ENCODE measurements at places on chromosomes 13 and 19. TPM values are rescaled to one million over a fixed set of nuclear protein-coding genes. Genes with fewer than 3 reads are reported as not detected.

LEUTX gene
- not detected for total RNA-seq

SYNGR4 gene
- not detected for total RNA-seq

FAM124A gene
- 1.1 TPM for total RNA-seq

SLITRK5 gene
- 2.1 TPM for total RNA-seq

IZUMO2 gene
- not detected for total RNA-seq

VAV1 gene
- total RNA-seq: not detected

SLC25A41 gene
- 0.55 TPM for total RNA-seq

PALM gene
- total RNA-seq: 67.3 TPM

DNA sequence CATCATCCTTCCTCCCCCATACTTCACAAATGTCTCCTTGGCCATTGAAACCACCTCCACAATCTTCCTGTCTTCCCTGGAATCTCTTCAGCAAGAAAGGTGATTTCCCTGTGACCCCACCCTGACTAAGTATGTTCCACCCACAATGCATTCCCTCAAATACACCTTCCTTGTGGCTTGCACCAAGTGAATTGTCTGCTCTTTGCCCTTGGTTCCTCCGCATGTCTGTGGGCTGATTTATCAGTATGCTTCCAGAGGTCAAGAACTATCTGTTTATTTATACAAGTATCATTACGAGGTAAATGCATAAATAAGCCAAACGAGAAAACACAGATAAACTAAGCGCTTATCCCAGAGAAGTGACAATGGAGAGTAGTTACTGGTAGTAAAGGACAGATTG, 45.4 kb upstream of the POMP start:
- no peak for DNase-seq

- DNase-seq: peak; percentile 65
Observed at GRCh38 chr13:65600702-65601101, 1629.4 kb downstream of the PCDH9 start.

GRCh38 chr19:28074773-28075172, 1138.2 kb downstream of the UQCRFS1 start:
- no peak for DNase-seq

GRCh38 chr19:29672933-29673336, 7.7 kb downstream of the PLEKHF1 start:
- no peak for DNase-seq

- DNase-seq: no peak
Observed at GRCh38 chr13:102940143-102940542, 94.3 kb downstream of the ERCC5 start.

- DNase-seq: no peak
Observed at GRCh38 chr19:43678512-43679261, 8.7 kb upstream of the PLAUR start.

DNA sequence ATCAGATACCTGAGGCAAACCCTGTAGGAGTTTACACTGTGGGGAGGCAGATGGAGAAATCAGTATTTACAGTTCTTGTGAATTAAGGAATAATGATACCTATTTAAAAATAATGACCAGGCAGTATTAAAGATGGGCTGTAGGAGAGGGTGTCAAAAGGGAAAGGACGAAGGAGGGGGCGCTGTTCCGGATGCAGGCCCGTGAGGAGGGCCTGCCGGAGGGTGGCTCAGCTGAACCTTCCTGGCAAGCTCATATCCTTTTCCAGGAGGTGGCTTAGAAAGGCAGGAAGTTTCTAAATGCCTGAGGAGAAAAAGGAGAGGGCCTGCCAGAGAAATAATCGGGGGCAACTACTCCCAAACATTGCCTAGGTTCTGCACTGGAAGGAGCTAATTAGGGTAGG, 46.6 kb downstream of the MBNL2 start:
- no peak for DNase-seq

- no peak for DNase-seq
Observed at GRCh38 chr13:53569453-53569852, 540.8 kb downstream of the OLFM4 start.

DNA sequence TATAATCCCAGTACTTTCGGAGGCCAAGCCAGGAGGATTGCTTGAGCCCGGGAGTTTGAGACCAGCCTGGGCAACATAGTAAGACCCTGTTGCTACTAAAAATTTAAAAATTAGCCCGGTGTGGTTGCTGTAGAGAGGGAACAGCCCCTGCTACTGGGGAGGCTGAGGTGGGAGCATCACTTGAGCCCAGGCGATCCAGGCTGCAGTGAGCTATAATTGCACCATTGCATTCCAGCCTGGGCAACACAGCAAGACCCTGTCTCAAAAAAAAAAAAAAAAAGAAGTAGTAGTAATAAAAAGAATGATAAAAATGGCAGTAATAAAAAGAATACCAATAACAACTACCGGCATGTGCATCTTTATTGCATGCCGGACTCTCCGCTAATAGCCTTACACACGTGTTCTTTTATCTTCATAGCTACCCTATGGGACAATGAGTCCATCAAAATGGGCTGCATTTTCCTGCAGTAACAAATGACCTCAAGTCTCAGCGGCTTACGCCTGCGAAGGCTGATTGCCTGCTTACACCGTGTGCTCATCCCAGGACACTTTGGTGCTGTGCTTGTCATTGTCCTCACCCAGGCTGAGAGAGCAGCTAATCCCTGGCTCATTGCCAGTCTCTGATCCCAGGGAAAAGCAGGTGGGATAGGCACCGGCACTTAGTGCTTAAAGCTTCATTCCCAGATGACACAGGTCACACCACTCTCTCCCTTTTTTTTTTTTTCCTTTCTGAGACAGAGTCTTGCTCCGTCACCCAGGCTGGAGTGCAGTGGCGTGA, 14.4 kb upstream of the SYCN start:
- no peak for DNase-seq

- no peak for DNase-seq
Observed at GRCh38 chr13:84571264-84571663, 689.0 kb upstream of the SLITRK1 start.

DNA sequence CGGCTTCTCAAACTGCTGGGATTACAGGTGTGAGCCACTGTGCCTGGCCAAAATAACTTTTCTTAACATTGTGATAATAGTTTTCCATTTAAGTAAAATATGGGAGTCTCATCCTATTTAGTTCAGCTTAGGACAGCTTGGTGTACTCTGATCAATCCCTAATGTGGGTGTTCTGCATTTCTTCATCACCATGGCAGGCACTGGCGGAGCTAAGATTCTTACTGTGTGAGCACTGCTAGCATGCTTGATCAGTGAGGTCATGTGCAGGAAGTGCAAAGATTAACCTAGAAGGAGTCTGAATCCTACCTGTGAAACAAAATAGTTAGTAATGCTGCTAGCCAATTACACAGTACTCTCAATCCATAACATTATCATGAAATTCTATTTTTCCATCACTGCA, 1684.2 kb upstream of the SLC10A2 start:
- DNase-seq: peak; percentile 54

GRCh38 chr13:94544922-94545321, 51.0 kb downstream of the TGDS start:
- DNase-seq: no peak

- no peak for DNase-seq
Observed at GRCh38 chr19:2325281-2326046, 2.9 kb downstream of the LSM7 start.

- DNase-seq: peak; percentile 14
Observed at GRCh38 chr13:39675904-39676303, 20.4 kb downstream of the COG6 start.

- DNase-seq: no peak
Observed at GRCh38 chr19:45146741-45147205, 14.0 kb downstream of the NKPD1 start.

GRCh38 chr13:114147803-114148520, 15.5 kb upstream of the RASA3 start:
- DNase-seq: no peak

DNA sequence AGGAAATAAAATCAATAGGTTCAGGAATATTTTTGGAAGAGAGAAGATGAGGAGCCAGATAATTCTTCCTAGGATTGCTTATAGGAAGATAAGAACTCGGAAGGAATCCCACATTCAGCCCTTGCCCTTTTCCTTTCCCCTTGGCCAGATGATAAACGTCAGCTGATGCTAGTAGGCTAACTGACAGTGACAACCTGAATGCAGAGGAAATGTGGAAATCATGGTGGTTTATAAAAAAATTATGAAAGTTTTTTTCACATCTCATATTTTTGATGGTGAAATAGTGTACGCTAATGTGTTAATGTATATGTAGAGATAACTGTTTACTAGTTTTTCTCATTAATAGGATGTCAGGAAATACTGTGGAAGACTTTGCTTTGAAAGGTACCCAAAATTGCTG, 56.9 kb downstream of the EDNRB start:
- no peak for DNase-seq

GRCh38 chr19:22628401-22628800, 5.7 kb upstream of the ZNF492 start:
- no peak for DNase-seq

- DNase-seq: no peak
Observed at GRCh38 chr19:56875717-56876116, 35.2 kb upstream of the PEG3 start.

DNA sequence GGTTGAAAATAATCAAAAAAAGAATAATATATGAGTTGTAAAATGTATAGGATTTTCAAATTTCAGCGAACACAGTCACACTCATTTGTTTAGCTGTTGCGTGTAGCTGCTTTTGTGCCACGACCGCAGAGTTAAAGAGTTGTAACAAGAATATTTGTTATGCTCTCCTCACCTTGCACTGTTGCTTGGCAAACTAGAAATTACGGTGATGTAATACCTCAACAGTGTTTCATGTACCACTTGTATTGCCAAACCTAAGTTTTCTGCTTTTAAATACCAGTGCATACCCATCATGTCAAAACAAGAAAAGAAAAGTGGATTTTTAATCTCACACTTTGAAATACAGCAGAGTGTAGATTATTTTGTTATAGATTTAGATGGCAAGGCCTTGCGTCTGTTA, 201.1 kb downstream of the NBEA start:
- DNase-seq: no peak

- DNase-seq: no peak
Observed at GRCh38 chr13:74324338-74324737, 190.1 kb upstream of the KLF12 start.

DNA sequence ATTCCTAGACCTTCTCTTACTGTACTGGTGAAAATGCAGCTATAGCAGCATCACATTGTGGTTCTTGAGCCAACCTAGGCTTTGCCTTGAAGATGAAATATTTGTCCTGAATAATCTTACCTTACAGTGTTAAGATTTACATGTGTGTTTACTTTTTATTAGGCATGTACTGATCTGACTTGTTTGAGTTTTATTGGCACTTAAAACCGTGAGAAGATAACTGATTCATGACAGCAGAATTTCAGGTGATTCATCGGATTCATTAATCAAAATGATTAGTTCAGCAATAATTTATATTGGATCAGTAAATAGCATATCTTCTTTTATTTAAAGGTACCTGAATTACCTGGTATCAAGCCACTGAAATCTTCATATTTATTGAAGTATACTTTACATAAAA, 296.3 kb downstream of the KLF5 start:
- no peak for DNase-seq

DNA sequence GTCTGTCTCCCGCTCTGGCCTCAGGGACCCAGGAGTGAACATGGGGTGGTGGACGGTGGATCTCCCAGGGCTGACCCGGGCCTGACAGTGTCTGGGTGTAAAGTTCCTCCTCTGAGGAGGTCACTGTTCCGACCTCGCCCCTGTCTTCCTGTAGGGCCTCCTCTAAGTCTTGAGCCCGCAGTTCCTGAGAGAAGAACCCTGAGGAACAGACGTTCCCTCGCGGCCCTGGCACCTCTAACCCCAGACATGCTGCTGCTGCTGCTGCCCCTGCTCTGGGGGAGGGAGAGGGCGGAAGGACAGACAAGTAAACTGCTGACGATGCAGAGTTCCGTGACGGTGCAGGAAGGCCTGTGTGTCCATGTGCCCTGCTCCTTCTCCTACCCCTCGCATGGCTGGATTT, at the start of gene SIGLEC9:
Gene SIGLEC9 (plus strand): TSS at position 178 of the 400 bp plus-strand sequence. CDS start 69 bp downstream, at position 247.
- DNase-seq: no peak
